ENCODE measurements at places on chromosomes 5 and 9.
A peak's percentile ranks its signal among the peaks of the same experiment; 100 is the strongest.

- no peak for DNase-seq
Measured at GRCh38 chr5:123787136-123787535, 275.2 kb downstream of the CSNK1G3 start.

- no peak for DNase-seq
Measured at GRCh38 chr5:87786471-87786870, 373.7 kb upstream of the CCNH start.

- DNase-seq: no peak
Measured at GRCh38 chr9:86487838-86488233, 133.6 kb upstream of the TUT7 start.

DNA sequence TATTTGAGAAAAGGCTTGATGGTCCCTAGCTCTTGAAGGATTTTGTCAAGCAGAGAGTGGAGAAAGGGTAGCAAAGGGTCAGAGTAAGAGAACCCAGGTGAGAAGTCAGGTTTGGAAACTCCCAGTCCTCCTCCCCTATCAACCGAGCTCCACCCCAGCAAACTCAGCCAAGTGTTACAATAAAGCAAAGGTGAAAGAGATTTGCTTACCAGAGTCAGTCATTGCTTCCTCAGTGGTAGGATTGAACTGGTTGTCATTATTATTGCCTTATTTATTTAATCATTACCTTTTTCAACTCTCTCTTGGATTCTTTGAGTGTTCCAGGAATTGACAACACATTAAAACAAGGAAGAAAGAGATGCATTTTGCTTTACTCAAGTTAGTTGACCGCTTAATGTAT is 80.5 kb downstream of the RFK start:
- no peak for DNase-seq

DNA sequence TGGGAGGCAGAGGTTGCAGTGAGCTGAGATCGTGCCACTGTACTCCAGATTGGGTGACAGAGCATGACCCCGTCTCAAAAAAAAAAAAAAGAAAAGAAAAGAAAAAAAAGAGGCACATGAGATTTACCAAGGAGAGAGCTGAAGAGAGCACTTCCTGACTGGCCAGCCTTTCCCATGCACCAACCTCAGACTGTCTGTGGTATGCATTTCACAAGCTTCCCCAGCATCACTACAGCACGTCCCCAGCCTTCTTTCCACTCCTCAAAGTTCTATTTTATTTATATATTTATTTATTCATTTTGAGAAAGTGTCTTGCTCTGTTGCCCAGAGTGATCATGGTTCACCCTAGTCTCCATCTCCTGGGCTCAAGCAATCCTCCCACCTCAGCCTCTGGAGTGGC is 13.6 kb upstream of the FUBP3 start:
- no peak for DNase-seq

GRCh38 chr9:104091116-104091515 is 3.0 kb upstream of the SMC2 start:
- peak; percentile 64 for DNase-seq

GRCh38 chr5:65062469-65063083 is 293.8 kb downstream of the CWC27 start:
- no peak for DNase-seq

GRCh38 chr9:127360829-127361228 is 36.1 kb upstream of the SLC2A8 start:
- DNase-seq: peak; percentile 29

- peak; percentile 60 for DNase-seq
Measured at GRCh38 chr5:80672140-80672736, 17.5 kb upstream of the DHFR start.

- DNase-seq: no peak
Measured at GRCh38 chr5:107558823-107559375, 111.8 kb downstream of the EFNA5 start.

GRCh38 chr9:115694014-115694413 is 459.6 kb upstream of the PAPPA start:
- DNase-seq: peak; percentile 24

DNA sequence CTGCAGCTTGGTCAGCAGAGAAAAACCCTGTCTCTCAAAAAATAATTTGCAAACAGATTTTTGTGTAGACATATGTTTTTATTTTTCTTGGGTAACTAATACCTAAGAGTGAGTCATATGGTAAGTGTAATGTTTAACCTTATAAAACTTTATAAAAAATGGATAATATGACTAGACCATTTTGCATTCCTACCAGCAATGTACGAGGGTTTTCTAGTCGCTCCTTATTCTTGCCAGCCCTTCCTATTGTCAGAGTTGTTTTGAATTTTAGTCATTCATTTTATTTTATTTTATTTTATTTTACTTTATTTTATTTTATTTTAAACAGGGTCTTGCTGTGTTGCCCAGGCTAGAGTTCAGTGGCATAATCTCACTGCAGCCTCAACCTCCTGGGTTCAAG is 37.8 kb downstream of the RABGAP1 start:
- DNase-seq: no peak

- no peak for DNase-seq
Measured at GRCh38 chr9:80467632-80468031, 895.9 kb downstream of the TLE4 start.

Data from COR-L47 (cell line).